ENCODE measurements at places on chromosomes 11 and 22.

- no peak for DNase-seq
Observed at GRCh38 chr22:36858966-36859365, 1.8 kb upstream of the NCF4 start.

GRCh38 chr22:44701824-44702478 lies at the start of gene PRR5:
Gene PRR5, plus strand, starts transcription at chr22:44702204. Its CDS starts 271 bp downstream, at chr22:44702475.
- no peak for DNase-seq

DNA sequence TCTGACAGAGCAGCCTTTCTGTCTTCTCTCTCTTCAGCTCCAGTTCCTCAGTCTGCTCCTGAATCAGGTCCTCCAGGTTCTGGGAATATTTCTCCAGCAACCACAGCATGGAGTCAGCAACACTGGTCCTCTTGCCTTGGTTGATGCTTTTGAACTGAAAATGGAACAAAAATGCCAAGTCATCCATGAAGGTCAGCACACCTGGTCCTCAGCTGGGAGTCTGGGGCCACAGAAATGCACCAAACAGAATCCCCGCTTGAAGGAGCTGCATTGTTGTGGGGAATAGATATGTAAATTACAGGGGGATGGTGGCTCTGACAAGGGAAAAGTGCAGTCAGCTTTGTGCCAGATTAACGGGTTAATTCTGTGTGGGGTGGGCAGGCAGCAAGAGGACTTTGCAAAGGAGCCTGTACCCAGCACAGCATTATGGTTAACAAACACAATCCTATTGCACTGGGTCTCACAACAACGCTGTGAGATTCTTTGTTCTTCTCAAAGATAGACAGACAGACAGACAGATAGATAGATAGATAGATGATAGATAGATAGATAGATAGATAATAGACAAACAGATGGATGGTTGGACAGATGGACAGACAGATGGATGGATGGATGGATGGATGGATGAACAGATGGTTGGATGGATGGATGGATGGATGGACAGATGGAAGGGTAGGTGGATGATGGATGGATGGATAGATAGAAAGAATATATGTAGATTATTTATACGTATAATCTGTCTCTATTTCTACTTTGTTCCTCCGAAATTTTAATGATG lies 33.8 kb upstream of the LRRC32 start:
- no peak for DNase-seq

GRCh38 chr11:32843544-32843943 lies 13.8 kb downstream of the PRRG4 start:
- DNase-seq, result no peak

GRCh38 chr11:63866211-63866610 lies 27.3 kb downstream of the MARK2 start:
- DNase-seq, result no peak

GRCh38 chr11:72951888-72952287 lies 137.7 kb downstream of the ATG16L2 start:
- DNase-seq, result no peak

GRCh38 chr22:20573176-20573832 lies 65.9 kb downstream of the MED15 start:
- no peak for DNase-seq

Data from left renal cortex interstitium (tissue), 4 donors.